ENCODE measurements at places on chromosomes 16 and 17.
A peak's percentile ranks its signal among the peaks of the same experiment; 100 is the strongest.

- peak; percentile 24 for DNase-seq
These were observed 9.1 kb downstream of the FOXK2 start for GRCh38 chr17:82528484-82529265.

DNA sequence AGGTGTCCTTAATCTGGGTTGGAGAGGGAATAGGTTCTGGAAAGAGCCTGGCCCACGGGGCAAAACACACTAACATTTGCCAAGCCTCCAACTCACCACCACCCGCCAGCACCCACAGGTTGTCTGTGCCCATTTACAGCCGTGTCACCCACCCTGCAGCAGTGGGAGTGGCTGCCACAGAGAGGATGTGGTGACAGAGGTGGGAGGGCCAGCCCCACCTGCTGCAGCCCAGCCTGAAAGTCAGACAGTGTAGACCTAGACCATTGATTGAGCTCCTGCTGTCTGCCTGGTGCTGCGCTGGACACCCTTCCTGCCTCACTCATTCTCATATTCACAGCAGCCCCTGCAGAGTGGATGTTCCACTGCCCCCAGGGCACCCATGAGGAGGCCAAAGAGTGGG lies 44.7 kb downstream of the IL21R start:
- no peak for DNase-seq

- DNase-seq = no peak
These were observed 95.7 kb downstream of the CACNG1 start for GRCh38 chr17:67139784-67140665.

GRCh38 chr17:29349409-29349808 lies 40.8 kb upstream of the TAOK1 start:
- no peak for DNase-seq

DNA sequence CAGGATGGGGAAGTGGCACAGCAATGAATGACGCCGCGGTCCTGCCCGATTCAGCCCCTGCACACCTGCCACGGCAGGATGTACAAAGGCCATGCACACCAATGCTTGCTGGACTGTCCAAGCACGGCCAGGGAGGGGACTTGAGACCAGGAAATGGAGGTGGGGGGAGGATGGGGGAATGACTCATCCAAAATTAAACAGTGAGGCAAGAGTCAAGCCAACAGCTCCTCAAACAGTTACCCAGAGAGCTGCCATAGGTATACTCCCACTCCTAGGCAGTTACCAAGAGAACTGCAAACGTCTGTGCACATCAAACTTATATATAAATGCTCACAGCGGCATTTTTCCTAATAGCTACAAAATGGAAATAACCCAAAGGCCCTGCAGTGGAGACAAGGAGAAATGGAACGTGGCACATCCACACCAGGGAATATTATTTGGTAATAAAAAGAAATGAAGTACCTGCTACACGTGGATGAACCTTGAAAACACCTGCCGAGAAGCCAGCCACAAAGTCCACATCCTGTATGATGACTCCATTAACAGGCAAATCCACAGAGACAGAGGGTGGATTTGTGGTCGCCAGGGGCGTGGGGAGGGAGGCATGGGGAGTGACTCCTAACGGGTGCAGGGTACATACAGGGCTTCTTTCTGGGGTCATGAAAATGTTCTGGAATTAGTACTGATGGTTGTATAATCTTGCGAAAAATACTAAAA lies 54.1 kb downstream of the VAC14 start:
- no peak for DNase-seq

DNA sequence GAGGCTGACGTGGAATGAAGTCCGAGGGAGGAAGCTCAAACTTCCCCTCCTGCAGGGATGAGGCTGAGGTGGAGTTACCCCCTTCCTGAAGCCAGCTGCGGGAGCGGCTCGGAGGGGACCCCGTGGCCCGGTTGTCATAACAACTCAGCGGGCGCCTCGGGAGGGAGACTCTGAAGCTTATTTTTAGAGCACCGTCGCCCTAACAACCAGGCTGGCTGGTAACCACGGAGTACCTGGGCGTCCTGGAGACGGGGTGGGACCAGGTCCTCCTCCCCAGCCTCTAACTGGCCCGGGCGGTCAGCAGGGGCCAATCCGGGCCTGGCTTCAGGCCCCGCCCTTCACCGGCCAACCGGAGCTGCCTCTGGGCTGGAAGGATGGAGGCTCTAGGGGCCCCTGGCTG lies 27.7 kb downstream of the NECAB2 start:
- peak; percentile 34 for DNase-seq

GRCh38 chr16:30565526-30565925 lies 6.0 kb downstream of the ZNF688 start:
- no peak for DNase-seq

- no peak for DNase-seq
These were observed 160.9 kb downstream of the MAP2K6 start for GRCh38 chr17:69575346-69575761.

- no peak for DNase-seq
These were observed 18.2 kb downstream of the PGS1 start for GRCh38 chr17:78396441-78397337.

GRCh38 chr17:66493283-66494019 lies 191.0 kb downstream of the PRKCA start:
- DNase-seq = no peak

- peak; percentile 55 for DNase-seq
These were observed 10.7 kb upstream of the ZNF19 start for GRCh38 chr16:71499775-71500364.

GRCh38 chr17:18002171-18002570 lies 29.5 kb downstream of the DRC3 start:
- DNase-seq = no peak

Data from DMS 273 treated with DMSO at 0.1 percent for 48 hours (cell line).